ENCODE measurements at places on chromosomes 1 and 21.

DNA sequence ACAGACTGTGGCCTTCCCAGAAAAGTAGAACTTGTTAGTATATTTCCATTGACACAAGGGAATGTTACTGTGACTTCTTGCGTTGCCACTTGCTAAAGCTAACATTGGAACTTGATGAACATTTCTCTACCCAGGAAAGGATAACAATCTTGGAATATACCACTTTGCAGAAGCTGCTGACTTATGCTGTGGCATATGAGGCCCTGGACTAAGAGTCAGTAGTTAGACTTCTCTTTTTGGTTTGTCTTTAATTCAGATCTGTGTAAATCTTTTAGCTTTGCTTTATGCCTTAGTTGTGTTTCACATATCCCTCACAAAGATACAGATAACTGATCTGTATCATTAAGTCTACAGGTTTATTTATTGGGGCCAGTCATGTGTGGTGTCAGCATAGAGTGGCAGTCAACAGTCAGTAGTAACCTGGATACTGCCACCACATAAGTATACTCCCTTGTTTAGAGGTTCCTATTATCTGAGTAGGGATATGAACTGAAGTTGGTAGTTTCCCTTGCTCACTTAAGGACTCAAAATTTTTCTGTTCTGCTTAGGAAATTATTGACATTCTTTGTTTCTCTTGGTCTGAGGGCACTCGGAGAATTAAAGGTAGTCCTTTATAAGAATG lies 14.7 kb downstream of the RNF2 start:
- DNase-seq: no peak

- DNase-seq: no peak
Measured at GRCh38 chr1:228012555-228012954, 5.8 kb downstream of the WNT3A start.

GRCh38 chr1:230797942-230798365 lies 50.8 kb downstream of the CAPN9 start:
- no peak for DNase-seq

DNA sequence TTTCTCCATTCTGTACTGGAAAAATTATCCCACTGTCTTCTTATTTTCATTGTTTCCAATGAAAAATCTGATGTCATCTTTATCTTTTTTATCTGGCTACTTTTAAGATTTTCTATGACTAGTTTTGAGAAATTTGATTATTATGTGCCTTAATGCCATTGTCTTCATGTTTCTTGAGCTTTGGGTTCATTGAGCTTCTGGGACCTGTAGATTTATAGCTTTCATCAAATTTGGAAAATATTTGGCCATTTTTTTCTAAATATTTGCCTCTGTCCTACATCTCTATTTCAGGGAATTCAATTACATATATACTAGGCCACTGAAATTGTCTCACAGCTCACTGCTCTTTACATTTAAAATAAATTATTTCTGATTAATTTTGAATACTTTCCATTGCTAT lies 38.7 kb upstream of the KCNH1 start:
- DNase-seq: no peak

DNA sequence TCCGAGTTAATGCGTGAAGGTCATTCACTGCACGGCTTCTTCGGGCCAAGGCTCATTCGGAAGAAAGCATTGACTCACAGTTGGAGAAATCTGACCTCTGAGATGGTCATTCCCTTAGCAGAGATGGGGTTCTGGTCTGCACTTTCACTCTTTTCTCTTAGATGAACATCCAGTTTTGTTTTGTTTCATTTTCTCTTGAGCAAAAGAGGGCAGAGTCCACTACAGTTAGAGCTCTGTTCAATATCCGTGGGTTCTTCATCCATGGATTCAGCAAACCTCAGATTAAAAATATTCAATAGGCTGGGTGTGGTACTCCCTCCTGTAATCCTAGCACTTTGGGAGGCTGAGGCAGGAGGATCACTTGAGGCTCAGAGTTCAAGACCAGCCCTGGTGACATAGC lies 57.4 kb upstream of the SIPA1L2 start:
- DNase-seq: no peak

GRCh38 chr1:167864392-167865032 lies 49.4 kb downstream of the ADCY10 start:
- DNase-seq: no peak

DNA sequence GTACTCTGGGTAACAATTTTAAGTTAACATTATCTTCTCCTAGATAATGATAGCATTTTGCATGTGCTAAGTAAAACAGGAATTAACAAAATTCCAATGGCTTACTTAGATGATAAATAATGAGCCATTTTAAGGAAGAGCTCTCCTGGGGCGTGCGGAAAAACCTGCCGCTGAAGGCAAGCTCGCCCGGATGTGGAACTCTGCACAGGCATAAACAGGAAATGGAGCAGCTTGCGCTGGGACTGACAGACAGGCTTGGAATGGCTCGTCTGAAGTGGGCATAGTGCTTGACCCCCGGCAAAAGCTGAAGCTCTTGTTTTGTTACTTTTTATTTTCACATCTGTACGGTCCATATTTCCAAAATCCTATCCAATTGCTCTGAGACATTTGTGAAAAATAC lies 169.2 kb downstream of the ZNF281 start:
- DNase-seq: no peak

DNA sequence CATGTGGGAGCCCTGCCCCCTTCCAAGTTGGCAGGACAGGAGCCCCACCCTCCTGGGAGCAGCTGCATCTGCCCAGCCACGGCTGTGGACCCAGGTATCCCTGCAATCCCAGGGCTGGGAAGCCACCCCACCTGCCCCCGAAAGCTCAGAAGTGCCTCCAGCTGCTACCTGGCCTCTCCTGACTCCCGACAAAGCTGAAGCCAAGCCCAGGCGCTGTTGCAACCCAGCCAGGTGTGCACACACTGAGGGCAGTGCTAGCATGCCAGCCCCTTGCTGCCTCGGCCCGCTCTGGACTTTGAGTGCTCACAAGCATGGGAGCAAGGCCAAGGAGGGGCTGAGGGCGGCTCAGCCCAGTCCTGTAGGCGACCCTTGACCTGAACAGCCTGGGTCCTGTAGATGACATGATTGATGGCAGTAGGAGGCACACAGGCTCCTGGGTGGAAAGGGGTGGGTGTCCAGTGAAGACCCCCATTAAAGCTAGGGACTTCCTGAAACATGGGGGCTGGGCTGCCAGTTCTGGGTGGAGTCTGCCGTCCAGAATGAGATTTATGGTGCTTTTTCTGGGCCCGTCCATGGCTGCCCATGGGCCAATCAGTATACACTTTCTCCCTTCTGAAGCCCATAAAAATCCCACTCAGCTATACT lies 2.8 kb upstream of the SSU72 start:
- no peak for DNase-seq

GRCh38 chr1:57431400-57431799 lies 7.5 kb upstream of the DAB1 start:
- DNase-seq: no peak

DNA sequence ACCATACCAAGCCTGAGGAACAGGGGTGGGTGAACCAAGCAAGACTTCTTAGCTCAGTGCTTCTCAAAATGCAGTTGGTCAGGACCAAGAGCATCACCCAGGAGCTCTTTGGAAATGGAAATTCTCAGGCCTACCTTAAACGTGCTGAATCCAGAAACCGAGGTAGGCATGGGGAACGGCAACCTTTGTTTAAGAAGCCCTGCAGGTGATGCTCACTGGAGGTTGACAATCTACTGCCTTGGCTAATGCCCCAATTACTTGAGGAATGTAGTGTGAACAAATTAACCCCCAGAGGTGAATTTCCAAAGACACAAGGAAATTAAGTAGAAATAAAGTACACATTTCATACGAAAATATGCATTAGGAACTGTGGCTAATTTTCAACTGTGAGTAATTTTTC lies 5.3 kb downstream of the PTPN14 start:
- no peak for DNase-seq

Data from NCI-H1417 (cell line).